CMK (cell line): ENCODE measurements at places on chromosomes 2 and 18.

GRCh38 chr2:44912660-44913059 is 28.8 kb upstream of the SIX3 start:
- no peak for DNase-seq

GRCh38 chr2:111161971-111162370 is 41.3 kb downstream of the BCL2L11 start:
- no peak for DNase-seq

- DNase-seq, result no peak
These were observed 104.8 kb downstream of the NOL10 start for GRCh38 chr2:10584843-10585475.

- no peak for DNase-seq
These were observed 60.9 kb downstream of the BCL11A start for GRCh38 chr2:60492548-60492947.

- DNase-seq, result no peak
These were observed 44.3 kb downstream of the CYRIA start for GRCh38 chr2:16621316-16621715.

DNA sequence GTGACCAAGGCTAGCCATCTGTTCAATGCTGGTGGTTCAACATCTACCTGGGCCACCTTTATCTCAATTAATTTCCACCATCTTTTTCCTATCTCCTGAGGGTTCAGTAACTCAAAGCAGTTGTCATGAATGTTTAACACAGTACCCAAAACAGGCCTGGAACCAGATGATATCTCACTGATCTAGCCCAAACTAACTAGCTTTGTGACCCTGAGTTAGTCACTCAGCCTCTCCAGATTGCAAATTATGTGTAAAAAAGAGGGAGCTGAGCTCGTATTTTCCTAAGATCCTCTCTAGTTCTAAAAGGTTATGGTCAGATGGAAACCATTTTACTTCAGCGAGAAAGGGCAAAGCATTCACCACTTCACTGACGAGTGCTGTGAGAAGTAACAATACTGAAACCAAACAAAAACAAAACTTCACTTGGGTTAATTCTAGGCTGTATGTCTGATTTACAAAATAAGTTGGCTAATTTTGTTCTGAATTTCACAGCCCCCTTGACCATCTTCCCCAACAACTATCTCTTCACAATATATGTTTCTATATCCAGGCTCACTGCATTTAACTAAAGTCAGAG is 14.8 kb downstream of the SPRED2 start:
- DNase-seq, result no peak

GRCh38 chr2:241339839-241340630 is 16.1 kb upstream of the FARP2 start:
- no peak for DNase-seq

GRCh38 chr2:125526093-125526492 is 1129.9 kb upstream of the GYPC start:
- DNase-seq, result no peak

GRCh38 chr2:11889101-11889850 is 142.8 kb downstream of the LPIN1 start:
- DNase-seq, result no peak

DNA sequence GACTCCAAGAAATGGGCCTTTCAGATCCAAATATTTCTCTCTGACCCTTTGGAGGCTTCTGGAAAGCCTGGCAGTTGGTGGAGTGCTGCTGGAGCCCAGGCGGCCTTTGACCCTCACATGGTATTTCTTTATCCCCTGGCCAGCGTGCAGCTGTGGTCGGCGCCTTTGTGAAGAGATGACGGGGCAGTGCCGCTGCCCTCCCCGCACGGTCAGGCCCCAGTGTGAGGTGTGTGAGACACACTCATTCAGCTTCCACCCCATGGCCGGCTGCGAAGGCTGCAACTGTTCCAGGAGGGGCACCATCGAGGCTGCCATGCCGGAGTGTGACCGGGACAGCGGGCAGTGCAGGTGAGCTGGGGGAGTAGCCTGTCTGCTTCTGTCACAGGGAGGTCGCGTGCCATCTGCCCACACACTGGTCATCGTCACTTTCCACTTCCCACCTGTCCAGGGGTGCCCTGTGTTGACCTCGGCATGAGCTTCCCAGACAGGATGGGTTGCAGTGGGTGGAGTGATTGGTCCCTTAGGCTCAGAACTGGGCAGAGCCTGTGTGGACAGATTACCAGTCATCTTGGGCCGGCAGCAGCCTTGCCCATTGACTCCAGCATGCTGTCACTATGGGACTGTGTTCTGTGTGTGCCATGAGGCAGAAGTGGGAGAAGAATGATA is 158.2 kb downstream of the LAMA3 start:
- no peak for DNase-seq

DNA sequence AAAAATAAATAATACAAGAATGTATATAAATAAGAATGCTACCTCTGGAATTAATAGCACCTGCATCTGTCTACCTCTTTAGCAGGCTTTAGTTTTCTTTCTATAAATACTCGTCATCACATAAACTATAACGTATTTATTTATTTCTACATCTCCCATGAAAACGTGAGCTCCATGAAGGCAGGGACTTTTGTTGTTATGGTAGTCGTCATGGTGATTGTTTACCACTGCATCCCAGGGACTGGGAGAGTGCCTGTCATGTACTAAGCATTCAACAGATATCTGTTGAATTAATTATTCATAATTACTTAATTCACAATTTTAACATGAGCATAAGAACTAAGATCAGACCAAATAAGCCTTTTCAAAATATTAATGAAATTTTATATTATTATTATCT is 386.6 kb downstream of the NRXN1 start:
- no peak for DNase-seq

DNA sequence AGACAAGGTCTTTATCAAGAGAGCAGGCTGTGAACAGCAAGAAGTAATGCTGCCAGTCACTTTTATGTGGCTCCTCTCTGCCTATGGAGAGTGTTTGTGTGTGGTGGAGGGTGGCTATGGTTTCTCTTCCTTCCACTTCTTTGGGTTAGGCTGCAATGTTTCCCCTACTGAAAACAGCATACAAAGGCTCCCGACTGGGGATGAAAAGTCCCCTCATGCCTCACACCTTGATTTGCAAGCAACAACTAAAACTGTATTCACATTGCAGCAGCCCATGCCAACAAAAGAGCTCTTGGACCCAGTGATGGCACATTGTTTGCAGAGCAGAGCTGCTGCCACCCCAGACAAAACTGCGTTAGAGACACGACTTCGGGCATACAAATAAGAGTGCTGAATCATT is 301.6 kb downstream of the SLC8A1 start:
- no peak for DNase-seq

GRCh38 chr2:173075056-173075780 is 428 bp upstream of the MAP3K20 start:
- DNase-seq, result no peak

DNA sequence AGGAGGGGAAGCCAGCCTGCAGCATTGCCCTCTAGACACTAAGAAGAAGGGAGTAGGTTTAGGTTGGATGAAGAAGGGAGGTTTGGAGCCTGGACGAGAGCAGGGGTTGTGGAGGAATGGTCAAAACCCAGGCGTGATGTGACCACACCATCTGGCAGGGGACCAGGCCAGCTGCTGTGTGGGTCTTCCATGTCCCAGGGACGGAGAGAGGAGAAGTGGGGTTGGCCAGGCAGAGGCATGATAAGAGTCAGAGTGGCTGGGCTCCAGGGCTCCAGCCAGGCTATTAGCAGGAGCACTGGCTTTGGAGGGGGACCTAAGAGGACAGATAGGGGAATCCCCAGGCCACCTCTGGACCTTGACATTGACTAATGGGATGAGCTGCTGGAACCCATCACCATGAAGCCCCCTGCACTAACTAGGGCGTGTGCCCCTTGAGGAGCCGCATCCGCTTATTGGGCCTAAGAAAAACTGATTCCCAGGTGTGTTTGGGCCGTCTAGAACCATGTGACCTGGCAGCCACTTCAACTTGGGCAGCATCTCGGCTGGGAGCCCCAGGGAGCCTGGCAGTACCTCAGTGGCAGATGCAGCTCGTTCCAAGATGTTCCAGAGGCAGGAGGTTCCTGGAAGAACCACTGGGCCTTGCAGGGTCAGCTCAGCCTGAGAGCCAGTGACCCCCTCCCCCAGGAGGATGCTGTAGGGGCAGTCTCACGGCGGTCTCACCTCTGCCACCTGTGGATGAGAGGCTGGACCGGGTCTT is 235.1 kb downstream of the AGAP1 start:
- no peak for DNase-seq

GRCh38 chr2:50111067-50111466 is 920.9 kb downstream of the NRXN1 start:
- no peak for DNase-seq

GRCh38 chr18:6711467-6711866 is 18.0 kb upstream of the ARHGAP28 start:
- DNase-seq, result no peak

DNA sequence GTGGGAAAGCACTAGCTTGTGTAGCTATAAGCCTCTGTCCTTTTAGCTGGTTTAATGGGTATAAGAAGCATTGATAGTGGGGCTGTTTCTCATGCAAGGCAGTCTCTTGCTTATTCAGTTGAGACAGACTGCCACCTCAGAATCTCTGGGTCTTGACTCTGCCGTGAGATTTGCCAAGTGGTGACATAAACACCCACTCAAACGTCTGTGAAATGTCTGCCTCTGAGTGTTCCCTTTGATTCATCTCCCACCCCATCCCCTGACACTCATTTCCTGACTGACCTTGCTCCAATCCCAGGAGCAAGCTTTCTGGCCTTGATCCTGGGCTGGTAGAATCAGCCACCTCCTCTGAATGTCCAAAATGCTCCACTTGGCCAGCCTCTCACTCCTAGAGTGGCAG is 141.9 kb upstream of the RBMS1 start:
- DNase-seq, result no peak

GRCh38 chr2:128003463-128003862 is 24.4 kb downstream of the SAP130 start:
- DNase-seq, result no peak

- no peak for DNase-seq
These were observed 89.2 kb upstream of the PELI1 start for GRCh38 chr2:64233376-64233922.

DNA sequence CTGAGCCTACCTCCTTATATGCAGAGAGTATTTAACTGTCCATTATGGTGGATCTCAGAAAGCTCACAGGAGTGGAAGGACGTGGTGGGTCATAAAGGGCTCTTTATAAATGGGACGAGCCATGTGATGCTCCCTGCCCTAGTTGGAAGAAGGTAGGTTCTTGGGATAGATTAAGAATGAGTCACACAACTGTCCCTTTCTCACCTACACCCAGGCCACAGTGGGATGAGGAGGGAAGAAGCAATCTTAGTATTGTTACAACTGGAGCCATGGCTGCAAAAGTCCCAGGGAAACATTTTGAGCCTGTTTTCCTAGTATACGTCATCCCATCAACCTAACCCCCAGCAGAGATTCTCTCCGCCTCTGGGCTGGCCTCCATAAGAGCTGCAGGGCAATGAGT is 229.9 kb downstream of the TTC32 start:
- DNase-seq, result no peak

GRCh38 chr18:13328213-13328612 is 109.7 kb downstream of the LDLRAD4 start:
- no peak for DNase-seq

DNA sequence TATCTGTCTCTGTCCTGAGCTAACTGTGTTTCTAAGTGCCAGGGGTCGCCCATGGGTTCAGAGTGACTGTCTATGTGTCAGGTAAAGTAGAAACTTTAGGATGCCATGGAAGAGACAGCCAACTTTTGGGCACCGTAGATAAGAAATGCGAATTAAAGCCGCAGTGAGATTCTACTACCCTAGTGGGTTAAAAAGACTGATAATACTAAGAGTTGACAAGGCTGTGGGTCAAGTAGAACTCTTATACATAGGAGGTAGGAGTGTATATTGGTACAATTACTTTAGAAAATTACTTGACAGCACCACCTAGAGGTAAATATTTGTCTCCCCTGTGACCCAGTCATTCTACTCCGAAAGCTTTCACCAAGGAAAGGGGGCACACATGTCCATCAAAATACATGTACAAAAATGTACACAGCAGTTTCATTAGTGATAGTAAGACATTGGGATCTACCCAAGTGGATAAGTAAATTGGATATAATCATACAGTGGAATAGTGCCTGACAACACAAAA is 371.3 kb downstream of the SLC4A3 start:
- no peak for DNase-seq
